NCI-H460 (cell line): ENCODE measurements at places on chromosomes 5 and 9.

DNA sequence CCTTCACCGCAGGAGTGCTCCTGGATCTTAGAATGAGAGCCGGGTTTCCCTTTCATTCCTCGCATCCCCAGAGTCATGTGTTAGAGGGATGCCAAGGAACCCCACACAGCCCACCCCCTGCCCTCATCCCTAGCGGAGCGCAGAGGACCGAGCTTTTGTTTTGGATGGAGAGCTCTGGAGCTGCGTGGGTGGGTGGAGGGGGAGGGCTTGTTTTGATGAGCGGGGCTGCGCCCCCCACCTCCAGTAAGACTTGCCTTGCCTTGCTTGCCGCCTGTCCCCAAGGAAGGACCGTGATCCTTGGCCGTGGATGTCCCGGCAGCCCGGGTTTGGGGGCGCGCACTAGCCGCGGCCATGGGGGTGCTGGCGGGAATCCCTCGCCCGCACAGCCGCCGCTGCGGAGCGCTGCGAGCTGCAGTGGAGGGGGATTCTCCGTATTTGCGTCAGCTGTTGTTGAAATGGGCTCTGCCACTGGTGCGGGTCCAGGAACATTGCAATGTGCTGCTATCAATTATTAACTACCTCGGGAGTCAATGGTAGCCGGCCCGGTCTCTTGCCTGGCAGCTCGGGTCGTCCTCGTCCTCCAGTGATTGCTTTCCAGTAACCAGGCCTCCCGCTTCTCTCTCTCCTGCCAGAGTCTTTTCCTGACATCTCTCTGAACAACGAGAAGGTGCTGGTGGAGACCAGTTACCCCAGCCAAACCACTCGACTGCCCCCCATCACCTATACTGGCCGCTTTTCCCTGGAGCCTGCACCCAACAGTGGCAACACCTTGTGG lies 1.0 kb downstream of the EGR1 start:
- no peak for DNase-seq

- DNase-seq: no peak
Observed at GRCh38 chr5:28310696-28311095, 1272.3 kb upstream of the CDH9 start.

DNA sequence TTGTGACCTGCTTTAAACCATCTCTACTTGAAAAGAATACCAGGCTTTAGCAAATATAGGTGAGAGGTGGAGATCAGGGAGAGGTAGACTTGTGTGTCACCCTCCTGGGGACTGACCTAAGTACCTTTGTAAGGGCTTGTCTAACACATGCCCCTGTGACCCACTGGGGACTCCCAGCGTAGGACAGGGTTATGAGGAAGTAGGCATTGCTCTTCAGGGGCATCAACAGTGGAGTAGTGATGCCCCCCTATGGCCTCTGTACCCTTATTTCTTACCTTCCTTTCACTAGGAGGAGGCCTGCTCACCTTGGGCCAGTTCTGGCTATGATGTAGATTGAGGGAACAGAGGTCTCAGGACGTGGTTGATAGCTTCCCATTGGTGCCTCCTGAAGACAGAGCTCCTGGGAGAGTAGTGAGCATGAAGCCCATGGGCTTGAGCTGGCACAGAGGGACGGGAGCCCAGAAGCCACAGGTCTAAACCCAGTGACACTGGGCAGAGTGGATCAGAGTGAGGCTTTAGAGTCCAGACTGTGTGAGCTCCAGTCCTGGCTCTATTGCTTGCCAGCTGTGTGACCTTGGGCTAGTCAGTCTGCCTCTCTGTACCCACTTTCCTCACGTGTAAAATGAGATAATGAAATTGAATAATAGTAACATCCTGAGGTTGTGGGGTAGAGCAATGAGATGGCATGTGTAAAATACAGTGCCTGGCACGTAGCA lies 191.7 kb downstream of the AOPEP start:
- DNase-seq: no peak

- DNase-seq: no peak
Observed at GRCh38 chr5:155726267-155726666, 600.7 kb upstream of the SGCD start.

DNA sequence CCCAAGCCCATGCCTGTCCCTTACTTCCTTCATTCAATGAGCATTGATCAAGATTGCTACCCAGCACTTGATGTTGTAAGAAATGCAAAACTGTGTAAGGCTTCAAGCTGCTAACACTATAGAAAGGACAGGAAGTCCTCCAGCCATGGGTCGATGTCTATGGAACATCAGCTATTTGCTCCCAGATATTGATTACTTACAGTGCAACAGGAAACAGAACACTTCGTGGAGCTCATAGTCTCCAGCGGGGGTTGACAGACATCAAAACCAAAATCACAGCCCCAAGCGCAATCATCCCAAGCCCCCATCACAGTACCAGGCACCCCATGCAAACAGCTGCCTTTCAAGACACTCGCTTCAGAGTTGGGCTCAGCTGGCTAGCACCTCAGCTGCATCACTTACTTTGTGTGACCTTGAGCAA lies 26.8 kb upstream of the DUSP1 start:
- no peak for DNase-seq

DNA sequence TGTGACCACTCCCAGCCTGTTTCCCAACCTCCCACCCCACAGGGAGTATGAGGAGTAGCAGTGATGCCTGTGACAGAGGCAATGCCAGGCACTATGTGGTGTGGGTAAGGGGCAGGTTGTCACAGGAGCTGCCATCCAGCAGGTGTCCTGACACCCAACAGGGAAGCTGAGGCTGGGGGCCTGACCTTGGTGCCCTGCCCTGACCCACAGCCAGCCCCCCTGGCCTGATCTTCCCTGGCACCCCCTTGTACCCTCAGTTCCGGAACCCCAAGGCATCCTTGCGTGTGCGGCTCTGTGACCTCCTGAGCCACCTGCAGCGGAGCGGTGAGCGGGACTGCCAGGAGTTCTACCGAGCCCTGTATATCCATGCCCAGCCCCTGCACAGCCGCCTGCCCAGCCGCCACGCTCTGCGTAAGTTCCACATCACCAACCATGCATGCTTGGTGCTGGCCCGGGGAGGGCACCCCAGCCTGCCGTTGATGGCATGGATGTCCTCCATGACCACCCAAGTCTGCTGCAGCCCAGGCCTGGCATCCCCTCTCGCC lies 14.4 kb downstream of the CARD19 start:
- DNase-seq: no peak

DNA sequence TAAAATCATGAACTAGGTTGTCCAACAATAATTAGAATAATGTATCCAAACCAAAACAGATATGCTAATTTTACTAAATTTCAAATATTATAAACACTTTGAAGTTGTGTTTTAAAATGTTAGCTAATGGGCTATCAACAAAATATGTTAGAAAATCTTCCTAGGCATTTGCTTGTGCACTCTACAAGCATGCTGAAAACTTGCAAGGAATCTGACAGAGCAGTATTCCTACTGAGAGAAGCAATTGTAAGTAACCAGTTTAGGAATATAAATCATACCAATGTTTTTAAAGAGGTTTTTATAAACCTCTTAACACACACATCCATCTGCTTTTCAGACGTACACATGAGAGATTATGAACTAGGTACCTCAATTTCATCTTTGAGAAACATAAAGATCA lies 228.4 kb upstream of the TBCA start:
- no peak for DNase-seq
